ENCODE measurements at places on chromosomes 2 and 18.

- no peak for DNase-seq
Observed at GRCh38 chr2:155298001-155298400, 599.5 kb downstream of the KCNJ3 start.

- DNase-seq, result no peak
Observed at GRCh38 chr2:46072101-46072820, 224.9 kb upstream of the EPAS1 start.

GRCh38 chr18:76656925-76657827, 162.1 kb upstream of the ZNF516 start:
- peak; percentile 44 for DNase-seq

- DNase-seq, result no peak
Observed at GRCh38 chr18:57898506-57899124, 95.5 kb upstream of the ATP8B1 start.

DNA sequence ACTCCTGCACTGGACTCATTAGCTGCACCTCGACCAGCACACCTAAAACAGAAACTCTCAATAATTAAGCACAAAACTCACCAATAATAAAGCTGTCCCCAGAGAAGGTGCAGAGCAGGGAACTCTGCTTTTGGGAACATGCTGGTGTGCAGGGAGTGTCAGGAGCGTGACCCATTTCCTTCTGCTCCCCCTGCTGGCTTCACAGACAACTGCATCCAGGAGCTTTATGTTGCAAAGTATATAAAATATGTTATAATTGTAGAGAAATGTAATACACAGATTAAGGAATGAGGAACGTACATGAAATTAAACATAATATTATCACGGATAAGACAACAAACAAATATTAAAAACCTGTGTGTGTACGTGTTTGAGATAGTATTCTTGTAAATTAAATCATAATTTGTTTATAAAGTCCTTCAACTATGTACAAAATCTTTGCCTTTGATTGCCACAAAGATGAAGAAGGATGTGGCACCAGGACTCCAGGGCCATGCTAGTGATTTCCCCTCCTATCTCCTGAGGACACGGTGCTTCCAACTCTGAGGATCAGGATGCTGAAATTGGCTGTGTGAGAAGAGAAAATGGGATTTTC, 68.6 kb upstream of the MAL start:
- DNase-seq, result no peak

Data from bone marrow (tissue), 2 donors.